IMR-90 (cell line): ENCODE measurements at places on chromosomes 2 and 18.

- no peak for DNase-seq
These were observed 19.4 kb downstream of the PPP1R1C start for GRCh38 chr2:182004945-182005520.

GRCh38 chr2:9675415-9676351 is 44.9 kb upstream of the YWHAQ start:
- DNase-seq = peak; percentile 96

DNA sequence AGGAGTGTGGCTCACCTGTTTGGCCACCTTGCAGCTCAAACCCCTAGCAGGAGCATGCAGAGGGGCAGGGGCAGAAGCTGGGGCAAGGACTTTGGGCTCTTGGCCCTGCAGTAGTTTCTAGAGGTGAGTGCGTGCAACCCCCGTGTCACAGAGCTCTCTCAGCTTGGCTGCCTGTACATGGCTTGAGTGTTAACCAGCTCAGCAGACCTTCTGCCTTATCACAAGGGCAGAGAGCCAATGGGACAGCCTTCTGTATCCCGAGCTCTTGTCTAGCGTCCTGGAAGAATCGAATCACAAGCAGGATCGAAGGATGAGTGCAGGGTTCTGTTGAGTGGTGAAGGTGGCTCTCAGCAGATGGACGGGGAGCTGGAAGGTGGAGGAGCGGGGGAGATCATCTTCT is 120.3 kb upstream of the TMEM18 start:
- DNase-seq = no peak

DNA sequence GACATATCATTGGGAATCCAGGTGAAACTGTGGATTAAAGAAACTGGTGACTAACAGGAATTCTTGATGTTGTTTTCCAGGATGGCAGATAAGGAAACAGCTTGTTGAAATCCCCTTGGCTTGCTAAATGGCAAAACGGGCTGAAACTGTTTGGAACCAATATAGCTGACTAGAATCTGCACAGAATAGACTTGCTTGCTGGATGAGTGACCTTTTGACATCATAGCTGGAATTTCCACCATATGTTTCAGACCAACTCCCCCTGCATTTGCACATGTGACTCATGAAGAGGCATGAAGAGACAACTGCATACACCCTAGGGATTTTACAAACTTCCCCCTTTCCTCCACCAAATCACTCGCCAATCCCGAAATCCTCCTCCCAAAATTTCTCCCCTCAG is 87.7 kb upstream of the LYPD1 start:
- DNase-seq = peak; percentile 77

GRCh38 chr2:219001577-219002394 is 8.6 kb upstream of the CRYBA2 start:
- no peak for DNase-seq

DNA sequence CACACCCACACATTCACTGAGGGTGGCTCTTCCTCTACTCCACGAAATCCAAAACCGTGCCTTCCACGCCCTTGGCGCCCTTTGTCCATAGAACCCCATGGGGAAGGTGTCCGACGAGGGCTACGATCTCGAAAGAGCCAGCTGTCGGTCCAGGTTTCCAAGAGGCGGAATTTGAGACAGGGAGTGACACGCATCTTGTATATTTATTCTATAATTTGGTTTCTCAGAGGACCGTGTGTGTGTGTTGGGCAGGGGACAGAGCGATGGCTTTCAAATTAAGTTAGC is 726 bp downstream of the C2orf69 start:
- no peak for DNase-seq

- no peak for DNase-seq
These were observed 231.7 kb downstream of the GBX2 start for GRCh38 chr2:235936493-235936892.

GRCh38 chr2:131132729-131133128 is 27.6 kb downstream of the PLEKHB2 start:
- no peak for DNase-seq

DNA sequence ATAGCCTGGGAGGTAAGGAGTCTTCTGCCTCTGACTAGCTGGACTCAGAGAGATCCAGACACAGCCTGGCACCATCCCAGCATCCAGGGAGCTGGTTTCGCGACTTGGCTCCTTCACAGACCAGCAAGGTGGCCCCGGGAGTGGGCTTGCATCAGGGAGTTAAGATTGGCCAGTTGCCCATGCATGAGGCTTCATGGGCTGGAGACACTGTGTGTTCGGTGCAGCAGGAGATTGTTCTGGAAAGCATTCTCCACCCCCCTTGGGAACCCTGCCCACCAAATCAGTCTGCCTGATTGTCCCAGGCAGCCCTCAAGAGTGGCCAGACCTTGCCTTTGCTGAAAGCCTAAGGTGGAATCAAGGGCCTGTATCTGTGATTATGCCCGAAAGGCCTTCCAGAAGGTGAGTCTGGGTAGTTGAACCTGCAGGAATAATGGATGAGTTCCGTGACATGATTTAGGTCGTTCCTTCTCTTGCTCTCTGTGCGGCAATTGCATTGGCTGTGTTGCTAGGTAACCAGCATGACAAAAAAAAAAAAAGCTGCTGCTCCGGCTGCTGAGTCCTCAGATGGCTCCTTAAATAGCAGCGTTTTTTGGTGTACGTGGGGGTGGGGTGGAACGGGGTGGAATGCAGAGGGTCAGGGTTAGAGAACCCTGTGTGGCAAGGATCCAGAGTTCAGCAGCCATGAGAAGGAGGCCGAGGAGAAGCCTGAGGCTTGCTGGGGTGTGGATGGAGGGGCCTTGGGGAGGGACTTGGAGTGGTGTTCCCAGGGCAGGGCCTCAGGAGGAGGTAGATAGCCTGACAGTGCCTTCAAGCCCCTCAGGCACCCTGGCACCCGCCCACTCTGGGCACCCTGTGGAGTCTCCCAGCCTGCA is 93.0 kb upstream of the MCFD2 start:
- DNase-seq = peak; percentile 69

DNA sequence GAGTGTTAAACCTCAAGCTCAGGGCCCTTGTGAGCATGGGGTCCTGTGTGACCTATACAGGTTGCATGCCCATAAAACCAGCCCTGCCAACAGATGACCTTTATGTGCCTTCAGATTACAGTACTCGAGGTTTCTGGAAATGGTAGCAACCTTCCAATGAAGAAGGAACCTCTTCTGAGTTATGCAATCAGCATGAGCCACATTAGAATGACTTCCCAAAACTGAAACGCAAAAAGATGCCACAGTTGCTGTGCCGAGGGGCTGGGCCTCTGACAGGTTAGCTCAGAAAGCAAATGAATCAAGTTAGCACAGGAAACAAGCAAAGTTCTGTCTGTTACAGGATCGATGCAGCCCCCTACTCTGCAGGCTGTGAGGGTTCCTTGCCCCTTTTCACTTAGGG is 37.7 kb downstream of the TGFA start:
- DNase-seq = no peak

DNA sequence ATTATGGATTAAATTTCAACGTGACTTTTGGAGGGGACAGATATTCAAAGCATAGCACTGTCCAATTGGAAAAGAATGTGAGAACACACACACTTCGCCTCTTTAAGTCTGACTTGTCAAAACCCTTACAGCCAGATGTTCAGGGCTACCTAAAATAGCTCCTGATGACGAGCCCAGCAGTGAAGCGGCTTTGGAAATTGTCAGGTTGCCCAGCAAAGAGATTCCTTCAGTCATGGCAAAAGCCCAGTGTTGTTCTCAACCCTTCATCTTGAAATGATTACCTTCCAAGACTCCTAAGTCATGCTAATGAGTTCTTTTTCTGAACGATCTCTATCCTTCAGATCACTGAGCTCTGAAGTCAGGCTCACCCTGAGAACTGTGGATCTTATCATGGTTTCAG is 436.6 kb downstream of the LRATD1 start:
- peak; percentile 28 for DNase-seq

GRCh38 chr18:6255116-6255705 is 159.5 kb downstream of the L3MBTL4 start:
- DNase-seq = no peak

DNA sequence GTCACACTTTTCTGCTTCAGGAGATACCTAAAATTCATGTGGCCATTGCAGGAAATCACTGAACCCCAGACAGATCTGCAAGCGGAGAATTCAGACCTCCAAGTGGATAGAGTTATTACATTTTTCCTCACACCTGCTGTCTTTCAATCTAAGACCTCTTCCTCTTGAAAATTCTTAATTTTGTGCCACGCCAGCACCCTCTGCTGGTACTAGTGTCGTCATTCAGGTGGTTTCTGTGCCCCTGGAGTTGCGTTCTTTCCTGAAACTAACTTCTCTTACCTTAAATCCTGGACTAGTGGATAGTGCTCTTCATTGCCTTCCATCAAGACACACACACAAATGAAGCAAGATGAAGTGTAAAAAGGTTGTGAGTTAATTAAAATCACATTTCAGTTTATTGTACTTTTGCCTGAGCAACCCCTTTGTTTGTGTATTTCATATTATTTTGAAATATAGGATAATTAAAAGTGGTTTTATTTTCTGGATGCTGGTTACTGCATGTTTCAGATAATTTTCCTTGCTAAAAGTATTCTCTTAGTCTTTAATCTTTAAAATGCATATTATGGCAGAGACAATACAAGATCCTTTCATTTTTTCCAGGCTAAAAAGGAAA is 1.6 kb upstream of the DNER start:
- no peak for DNase-seq

DNA sequence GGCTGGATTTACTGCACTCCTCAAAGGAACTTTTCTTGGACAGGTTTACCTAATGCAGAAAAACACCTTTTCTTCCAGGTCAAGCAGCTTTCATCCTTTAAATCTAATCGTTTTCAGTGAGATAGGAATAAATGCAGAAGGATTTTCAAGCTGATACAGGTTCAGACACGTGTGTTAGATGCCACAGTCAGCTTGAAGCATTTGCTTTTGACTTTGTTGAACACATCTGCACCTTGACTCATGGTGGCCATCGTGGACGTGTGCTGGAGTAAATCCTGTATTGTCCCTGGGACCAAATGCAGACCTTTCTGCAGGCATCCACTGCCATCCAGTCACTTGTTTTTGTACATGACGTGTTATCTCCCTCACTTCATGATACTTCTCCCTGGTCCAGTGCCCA is 61.9 kb downstream of the KLHL29 start:
- no peak for DNase-seq

DNA sequence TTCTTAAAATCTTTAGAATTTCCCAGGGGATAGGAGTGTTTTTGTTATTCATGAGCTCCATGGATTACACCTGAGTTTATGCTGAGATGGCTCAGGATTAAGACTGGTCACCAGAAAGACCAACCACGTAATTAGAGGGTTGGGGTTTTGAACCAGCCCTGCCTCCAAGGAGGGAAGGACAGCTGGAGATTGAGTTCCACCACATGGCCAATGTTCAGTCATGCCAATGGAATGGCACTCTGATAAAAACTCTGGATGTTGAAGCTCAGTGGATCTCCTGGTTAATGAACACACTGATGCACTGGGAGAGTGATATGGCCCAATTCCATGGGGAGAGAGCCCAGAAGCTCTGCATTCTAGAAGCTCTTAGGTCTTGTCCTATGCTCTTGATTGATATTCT is 38.7 kb upstream of the PTPN4 start:
- DNase-seq = no peak

DNA sequence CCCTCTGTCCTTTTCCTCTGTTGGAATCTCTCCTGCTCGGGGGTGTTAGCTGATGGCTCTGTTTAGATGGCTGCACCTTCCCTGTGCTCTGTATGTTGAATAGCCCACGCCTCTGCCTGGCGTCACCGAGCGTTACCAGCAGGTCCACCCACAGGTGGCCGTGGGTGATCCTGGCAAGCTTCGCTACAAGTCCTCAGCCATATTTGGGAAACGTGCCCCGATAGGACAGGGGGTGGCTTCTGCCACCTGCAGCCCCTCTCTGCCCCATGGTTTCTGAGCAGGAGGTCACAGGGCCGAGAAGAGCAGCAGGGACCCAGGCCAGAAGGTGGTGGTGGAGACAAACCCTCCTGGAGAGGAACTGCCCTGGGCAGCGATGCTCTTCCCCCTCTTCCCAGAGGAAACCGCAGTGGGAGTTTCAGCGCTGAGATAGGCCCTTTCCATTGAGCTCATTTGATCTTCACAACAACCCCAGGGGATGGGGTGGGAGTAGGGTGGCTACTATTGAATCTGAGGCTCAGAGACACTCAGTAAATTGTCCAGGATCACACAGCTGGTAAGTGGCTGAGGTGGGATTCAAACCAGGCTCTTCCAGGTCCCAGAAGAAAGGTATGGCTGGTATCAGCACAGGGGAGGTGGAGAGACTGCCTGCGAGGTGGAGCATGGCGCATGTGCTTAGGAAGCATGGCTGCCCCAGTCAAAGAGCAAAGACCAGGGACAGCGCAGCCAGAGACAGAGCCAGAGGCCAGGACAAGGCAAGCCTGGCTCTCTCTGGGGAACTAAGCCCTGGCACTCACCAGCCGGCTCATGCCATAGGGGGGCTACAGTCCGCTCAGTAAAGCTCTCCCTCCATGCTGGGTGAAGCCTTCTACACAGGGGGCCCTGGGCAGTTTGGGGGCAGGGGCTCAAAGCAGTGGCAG is 15.0 kb downstream of the NGEF start:
- DNase-seq = no peak

DNA sequence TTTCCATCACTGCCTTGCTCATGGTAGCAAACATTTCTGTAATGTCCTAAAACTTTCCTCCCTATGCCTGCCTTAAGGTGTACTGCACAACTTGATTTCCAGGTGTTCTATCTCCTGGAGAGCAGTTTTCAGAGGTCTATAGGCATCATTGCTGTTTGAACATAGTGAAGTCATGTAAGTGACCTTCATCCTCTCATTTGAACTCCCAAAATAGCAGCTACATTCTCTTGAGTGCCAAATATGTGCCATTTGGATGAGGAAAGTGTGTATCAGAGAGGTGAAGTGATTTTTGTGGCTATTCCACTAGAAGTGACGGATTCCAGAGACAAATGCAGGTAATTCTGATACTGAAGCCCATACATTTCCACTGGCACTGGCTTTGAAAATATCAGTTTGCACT is 3.4 kb downstream of the PPP1R1C start:
- DNase-seq = no peak
